ENCODE measurements at places on chromosomes 3 and 15. TPM values are rescaled to one million over a fixed set of nuclear protein-coding genes. Genes with fewer than 3 reads are reported as not detected.

The BFSP2 gene
- not detected for total RNA-seq

The NPAP1 gene
- total RNA-seq = not detected

The GADL1 gene
- total RNA-seq = under 0.01 TPM

The GP5 gene
- under 0.01 TPM for total RNA-seq

The PLA1A gene
- not detected for total RNA-seq

The MESP2 gene
- not detected for total RNA-seq

The ENTPD3 gene
- 0.22 TPM for total RNA-seq

The STRIT1 gene
- not detected for total RNA-seq

The PDCD6IP gene
- 101 TPM for total RNA-seq

The ROPN1 gene
- not detected for total RNA-seq

The SELENOS gene
- 91.9 TPM for total RNA-seq

The SERINC4 gene
- not detected for total RNA-seq

The DUOX1 gene
- under 0.01 TPM for total RNA-seq

The NMB gene
- 0.66 TPM for total RNA-seq

The CATSPER2 gene
- total RNA-seq = 0.72 TPM

The DNAJA4 gene
- 1.9 TPM for total RNA-seq

The FBXO45 gene
- 14.5 TPM for total RNA-seq

The DNASE1L3 gene
- total RNA-seq = not detected

The ZMYND10 gene
- total RNA-seq = 0.22 TPM

The SYNPR gene
- not detected for total RNA-seq

The KNG1 gene
- total RNA-seq = not detected

The SNRPN gene
- total RNA-seq = 94.1 TPM

The PRR20G gene
- total RNA-seq = not detected
